ENCODE measurements at places on chromosomes 16 and 17. TPM values are rescaled to one million over a fixed set of nuclear protein-coding genes. Genes with fewer than 3 reads are reported as not detected.

The CCL2 gene
- total RNA-seq = 4.1 TPM

The GFAP gene
- 0.23 TPM for total RNA-seq

The MKS1 gene
- total RNA-seq = 13.6 TPM

The KRTAP1-1 gene
- total RNA-seq = not detected

The PLK1 gene
- 86.8 TPM for total RNA-seq

The IRX5 gene
- total RNA-seq = 15.1 TPM

The KRT37 gene
- not detected for total RNA-seq

The OTOP2 gene
- not detected for total RNA-seq

The CSH1 gene
- total RNA-seq = not detected

The MEOX1 gene
- not detected for total RNA-seq

The HAP1 gene
- 0.15 TPM for total RNA-seq

The UNC45B gene
- total RNA-seq = not detected

The TP53TG3B gene
- 1.5 TPM for total RNA-seq

The EZH1 gene
- total RNA-seq = 22.5 TPM

The ZC3H7A gene
- 88.6 TPM for total RNA-seq

The TNS4 gene
- 0.08 TPM for total RNA-seq

The ADAMTS18 gene
- 0.04 TPM for total RNA-seq

The TBC1D3C gene
- not detected for total RNA-seq

The DNAAF1 gene
- 0.90 TPM for total RNA-seq

The FBXW10 gene
- not detected for total RNA-seq

The ABCA10 gene
- total RNA-seq = 15.4 TPM

The PRSS33 gene
- 14.9 TPM for total RNA-seq

The KRTAP4-3 gene
- not detected for total RNA-seq

The HS3ST4 gene
- total RNA-seq = not detected

The RPH3AL gene
- 4.8 TPM for total RNA-seq

The TMEM220 gene
- not detected for total RNA-seq

The EFNB3 gene
- total RNA-seq = 3.1 TPM

The CRISPLD2 gene
- total RNA-seq = 0.77 TPM

The SCARF1 gene
- 0.19 TPM for total RNA-seq

The SEZ6L2 gene
- total RNA-seq = 22.6 TPM

The RABEP2 gene
- 43.0 TPM for total RNA-seq

The C1QTNF8 gene
- total RNA-seq = not detected

The ZACN gene
- total RNA-seq = not detected
